ENCODE measurements at places on chromosomes 16 and 17.

GRCh38 chr16:51262428-51262827 is 111.4 kb upstream of the SALL1 start:
- DNase-seq: no peak

DNA sequence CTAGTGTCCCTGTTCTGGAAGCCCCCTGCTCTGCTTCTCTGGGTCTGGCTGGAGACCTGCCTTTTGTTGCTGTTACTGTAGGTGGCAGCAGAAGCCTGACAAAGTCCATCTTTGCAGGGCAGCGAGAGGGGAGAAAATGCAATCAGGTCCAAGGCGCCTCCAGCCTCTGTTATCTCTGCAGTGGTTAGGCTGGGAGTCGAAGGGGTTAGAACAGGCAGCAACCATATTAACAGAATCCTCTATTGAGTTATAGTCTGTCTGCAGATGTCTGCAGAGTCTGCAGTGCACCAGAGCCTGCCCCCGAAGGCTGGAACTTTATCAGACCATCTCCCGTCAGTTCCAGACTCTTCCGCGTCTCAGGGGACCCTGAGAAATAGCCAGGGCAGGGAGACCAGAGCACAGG is 404.9 kb upstream of the EEF2KMT start:
- peak; percentile 4 for DNase-seq

DNA sequence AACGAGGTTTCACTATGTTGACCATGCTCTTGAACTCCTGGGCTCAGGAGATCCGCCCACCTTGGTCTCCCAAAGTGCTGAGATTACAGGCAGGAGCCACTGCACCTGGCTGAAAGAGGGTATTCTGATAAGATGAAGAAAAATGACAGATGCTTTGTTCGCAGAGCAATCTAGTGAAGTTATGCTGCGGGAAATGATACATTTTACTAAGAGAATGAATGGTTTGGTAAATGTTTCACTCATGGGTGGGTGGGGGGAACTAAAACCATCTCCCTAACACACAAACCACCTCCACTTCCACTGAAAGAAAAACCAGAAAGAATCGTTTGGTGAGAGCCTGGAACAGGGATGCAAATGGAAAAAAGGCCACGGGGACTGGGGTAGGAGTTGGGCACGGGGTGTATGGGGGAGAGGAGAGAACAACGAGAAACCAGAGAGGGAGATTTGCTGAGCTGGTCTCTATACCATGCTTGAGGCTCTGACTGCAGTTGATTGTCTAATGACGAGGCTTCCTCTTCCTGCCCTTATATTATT is 19.0 kb upstream of the XYLT2 start:
- no peak for DNase-seq

DNA sequence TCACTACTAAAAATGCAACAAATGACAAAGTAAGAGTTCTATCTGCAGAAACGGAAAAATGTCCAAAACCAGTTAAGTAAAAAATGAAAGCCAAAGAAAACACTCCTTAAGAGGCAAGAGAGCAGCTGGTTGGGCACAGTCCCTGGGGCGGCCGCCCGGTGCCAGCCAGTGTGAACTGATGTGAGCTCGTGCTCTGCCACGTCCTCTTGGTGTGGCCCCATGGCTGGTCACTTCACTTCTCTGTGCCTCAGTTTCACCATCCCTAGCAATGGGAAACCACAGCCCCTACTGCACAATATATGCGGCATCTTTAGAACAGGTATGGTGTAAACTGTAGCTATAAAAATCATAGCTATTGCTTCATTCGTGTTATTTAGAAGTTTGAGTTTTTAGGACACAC is 21.2 kb downstream of the USP36 start:
- no peak for DNase-seq

DNA sequence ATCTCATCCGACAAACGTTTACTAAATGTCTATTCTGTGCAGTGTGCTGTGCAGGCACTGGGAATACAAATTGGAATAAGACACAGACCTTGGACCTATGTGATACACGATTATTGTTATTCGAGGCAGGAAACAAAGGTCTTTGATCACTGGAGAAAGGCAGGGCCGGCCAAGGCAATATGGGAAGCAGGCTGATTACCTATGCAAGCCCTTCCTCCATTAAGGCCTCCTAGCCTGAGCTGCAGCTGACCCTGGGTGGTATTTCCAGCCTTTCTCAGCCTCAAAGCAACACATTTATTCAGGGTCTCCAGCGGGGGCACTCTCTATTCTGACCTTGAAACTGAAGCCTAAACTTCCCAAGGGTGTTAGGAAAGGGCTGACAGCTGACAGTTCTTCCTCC is 13.4 kb downstream of the ST6GALNAC1 start:
- no peak for DNase-seq

GRCh38 chr16:65510850-65511249 is 389.0 kb upstream of the CDH11 start:
- DNase-seq: no peak

DNA sequence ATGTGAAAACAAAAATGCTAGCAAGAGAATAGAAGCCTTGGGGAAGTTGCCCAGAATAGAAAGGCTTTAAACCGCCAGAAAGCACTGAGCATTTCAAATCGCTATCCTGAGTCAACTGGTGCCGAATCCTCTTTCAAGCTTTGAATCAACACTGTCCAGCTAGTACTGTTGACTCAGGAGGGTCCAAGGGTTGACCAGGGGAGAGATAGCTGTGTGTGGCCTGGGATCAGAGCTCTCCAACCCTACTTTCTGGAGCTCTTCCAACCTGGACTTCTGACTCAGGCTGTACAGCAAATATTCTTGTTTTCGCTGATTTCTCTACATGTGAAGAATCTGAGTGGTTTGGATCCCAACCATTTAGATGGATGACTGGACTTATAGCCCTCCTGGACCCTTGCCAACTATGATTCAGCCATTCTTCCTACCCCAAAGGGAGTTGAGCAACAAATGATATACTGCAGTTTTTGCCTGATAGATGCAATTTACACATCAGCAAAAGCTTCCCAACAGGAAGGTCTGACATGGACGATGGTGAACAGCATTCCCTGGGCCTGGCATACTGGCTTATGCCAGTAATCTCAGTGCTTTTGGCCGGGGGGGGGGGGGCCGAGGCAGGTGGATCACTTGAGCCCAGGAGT is 154.0 kb upstream of the SDK2 start:
- DNase-seq: peak; percentile 8

DNA sequence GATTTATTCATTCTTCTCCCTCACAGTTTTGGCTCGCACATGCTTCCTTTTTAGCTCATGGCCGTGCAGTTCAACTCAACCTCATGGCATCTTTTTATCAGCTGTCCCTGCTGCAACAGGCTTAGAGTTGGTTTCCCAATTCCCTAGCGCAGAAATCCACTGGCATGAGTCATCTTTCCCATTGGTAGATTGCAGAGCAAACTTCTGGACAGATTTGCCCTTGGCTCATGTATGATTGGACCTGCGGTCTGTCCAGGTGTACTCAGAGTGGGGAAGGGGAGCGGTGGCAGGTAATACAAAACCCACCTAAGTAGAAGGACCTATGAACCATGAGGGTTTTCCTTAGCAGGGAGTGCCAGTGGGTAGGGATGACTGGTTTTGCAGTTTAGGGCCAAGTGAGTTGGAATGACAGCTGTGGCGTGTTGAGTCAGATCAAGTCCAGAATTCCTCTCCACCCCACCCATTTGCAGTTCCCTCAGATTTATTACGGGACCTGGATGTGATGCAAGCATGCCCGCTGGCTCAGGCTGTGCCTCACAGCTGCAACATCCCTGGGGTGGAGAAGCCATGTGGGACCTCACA is 584.7 kb downstream of the WWOX start:
- no peak for DNase-seq

DNA sequence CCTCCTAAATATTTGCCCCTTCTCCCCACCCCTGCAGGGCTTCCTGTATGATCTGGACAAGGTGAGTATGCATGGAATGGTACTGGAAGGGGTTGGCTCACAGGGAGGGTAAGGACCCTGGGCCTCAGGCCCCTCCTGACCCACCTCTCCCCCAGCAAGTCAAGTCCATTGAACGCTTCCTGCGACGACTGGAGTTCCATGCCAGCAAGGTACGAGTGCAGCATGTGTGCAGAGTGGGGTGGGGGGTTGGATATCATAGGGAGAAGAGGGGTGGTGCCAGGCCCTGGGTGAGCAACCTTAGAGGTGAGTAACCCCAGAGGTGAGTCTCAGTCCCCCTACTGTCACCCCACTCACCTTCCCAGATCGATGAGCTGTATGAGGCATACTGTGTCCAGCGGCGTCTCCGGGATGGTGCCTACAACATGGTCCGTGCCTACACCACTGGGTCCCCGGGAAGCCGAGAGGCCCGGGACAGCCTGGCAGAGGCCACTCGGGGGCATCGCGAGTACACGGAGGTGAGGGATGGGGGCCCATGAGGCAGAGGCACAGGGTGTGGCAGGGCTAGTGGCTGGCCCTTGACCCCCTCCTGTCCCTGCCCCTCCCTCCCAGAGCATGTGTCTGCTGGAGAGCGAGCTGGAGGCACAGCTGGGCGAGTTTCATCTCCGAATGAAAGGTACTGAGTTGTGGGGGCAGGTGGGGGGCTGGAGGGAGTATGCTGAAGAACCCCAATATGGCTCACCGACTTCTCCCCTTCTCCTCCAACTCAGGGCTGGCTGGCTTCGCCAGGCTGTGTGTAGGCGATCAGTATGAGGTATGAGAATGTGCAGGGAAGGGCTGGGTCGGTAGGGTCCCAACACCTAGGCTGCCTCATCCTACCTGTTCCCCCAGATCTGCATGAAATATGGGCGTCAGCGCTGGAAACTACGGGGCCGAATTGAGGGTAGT is 11.3 kb downstream of the RIPOR1 start:
- no peak for DNase-seq

- DNase-seq: no peak
Observed at GRCh38 chr16:65660390-65660789, 538.5 kb upstream of the CDH11 start.

- DNase-seq: no peak
Observed at GRCh38 chr17:78359321-78359996, 418 bp downstream of the SOCS3 start.

- DNase-seq: no peak
Observed at GRCh38 chr16:6891496-6891895, 441.1 kb upstream of the RBFOX1 start.

DNA sequence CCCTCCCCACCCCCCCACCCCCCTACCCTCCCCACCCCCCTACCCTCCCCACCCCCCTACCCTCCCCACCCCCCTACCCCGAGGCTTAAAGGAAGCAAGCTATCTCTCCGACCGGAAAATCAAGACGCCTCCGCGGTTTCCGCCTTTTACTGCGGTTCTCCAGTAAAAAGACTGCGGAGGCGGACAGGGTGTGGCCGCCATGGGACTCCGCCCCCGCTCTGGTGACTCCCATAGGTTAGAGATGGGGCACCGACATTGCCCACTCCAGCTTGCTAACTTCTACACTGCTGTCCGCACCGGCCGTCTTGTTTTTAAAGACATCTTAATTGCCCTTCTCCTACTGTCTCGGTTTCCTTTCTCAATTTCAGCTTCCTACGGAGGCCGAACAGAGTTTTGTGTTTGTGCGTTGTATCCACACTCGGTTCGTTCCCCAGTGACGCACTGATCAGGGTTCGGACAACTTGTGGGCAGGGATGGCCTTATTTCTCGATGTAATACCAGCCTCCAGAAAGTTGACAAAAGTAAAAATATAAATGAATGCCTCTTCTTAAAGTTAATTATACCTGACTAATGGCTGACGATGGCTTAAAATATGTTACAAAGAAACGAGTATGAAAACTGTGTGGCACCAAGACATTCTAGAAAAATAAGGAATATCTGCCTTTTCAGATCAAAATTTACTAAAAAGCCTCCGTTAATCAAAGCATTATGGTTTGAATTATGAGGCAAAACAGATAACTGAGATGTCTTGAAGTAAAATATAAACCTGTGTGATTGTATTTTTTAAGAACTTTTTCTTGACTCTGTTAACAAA is 1.1 kb upstream of the ZNF200 start:
- peak; percentile 81 for DNase-seq

- no peak for DNase-seq
Observed at GRCh38 chr16:19400711-19401110, 17.0 kb upstream of the TMC5 start.

DNA sequence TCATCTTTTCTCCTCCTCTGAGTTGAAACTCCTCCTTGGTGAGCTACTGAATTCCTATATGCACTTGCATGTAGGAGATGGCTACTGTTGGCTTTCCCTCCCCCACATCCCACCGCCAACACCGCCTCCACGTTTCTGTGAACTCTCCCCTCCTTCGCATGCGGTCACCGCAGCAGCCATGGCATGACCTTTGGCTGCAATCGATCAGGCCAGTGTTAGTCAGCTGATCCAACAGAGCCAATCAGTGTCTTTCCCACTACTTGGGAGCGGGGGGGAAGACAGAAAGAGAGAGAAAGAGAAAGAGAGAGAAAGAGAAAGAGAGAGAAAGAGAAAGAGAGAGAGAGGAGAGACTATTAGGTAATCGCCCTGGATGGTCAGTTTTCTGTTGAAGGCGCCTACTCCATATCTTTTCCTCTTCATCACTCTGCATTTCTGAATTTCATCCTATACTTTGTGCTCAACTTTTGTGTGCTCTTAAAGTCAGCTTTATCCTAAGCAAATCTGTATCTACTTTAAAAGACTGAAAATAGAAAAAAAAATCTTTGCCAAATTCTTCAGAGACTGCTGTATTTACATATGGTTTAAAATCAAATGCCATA is 22.7 kb downstream of the ASGR1 start:
- DNase-seq: no peak

DNA sequence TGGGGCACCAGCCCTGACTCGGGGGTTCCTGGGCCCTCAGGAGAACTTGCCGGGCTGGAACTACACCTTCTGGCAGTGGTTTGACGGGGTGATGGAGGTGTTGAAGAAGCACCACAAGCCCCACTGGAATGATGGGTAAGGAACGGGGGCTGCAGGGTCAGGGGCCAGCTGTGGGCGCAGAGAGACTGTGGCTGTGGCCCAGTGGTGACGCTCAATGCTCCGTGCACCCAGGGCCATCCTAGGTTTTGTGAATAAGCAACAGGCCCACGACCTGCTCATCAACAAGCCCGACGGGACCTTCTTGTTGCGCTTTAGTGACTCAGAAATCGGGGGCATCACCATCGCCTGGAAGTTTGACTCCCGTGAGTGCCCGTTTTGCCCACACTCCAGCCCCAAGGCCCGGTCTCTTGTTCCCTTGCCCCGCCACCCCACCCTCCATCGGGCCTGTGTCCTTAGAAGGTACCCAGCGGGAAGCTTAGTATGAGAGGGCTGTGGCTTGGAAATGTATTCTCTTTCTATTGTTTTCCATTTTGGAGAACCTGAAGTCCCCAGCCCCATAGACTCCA is 19.1 kb downstream of the STAT5A start:
- DNase-seq: no peak

DNA sequence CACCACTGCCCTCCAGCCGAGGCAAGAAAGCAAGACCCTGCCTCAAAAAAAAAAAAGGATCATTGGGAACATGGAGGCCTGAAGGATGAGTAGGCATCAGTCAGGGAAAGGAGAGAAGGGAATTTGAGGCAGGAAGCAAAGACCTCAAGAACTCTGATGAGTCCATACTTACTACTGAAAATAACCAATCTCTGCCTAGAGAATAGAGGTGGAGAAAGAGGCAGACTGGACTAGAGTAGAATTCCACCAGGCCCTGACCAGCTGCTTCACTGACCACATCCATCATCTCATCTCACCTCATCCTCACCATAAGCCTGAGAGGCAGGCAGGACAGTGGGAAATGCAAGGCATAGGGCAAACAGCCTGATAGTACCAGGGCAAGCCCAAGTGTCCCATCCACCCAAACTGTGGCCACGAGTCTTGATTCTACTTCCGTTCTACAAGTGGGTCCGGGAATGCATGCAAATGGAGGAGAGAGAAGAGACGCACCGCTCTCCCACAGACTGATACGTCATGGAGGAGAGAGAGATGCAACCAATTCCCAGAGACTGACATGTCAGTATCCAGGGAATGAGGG is 17.1 kb downstream of the ANKRD11 start:
- DNase-seq: no peak

- DNase-seq: no peak
Observed at GRCh38 chr17:36846410-36847292, 90.6 kb upstream of the LHX1 start.

- DNase-seq: no peak
Observed at GRCh38 chr17:76498876-76499251, 2.4 kb downstream of the RHBDF2 start.
